ENCODE measurements at places on chromosomes 4 and X.

GRCh38 chr4:159266981-159267868 lies 164.3 kb downstream of the RAPGEF2 start:
- DNase-seq: peak; percentile 44

DNA sequence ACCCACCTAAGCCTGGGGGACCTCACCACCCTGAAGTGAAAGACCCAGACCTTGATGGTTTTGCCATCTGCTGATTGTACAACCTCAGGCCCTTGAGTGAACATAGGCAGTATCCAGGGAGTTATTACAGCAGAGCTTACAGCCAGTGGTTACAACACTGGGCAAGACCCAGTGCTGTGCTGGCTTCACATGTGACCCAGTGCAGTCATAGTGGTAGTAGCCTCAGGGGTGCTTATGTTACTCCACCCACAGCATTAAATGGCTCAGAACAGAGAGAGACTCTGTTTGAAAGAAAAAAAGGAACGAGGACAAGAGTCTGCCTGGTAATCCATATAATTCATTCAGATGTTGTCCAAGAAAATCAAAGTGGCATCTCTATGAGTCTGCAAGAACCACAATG lies 45.2 kb upstream of the DACH2 start:
- no peak for DNase-seq

- no peak for DNase-seq
These were observed 23.9 kb downstream of the DCUN1D4 start for GRCh38 chr4:51866835-51867234.

DNA sequence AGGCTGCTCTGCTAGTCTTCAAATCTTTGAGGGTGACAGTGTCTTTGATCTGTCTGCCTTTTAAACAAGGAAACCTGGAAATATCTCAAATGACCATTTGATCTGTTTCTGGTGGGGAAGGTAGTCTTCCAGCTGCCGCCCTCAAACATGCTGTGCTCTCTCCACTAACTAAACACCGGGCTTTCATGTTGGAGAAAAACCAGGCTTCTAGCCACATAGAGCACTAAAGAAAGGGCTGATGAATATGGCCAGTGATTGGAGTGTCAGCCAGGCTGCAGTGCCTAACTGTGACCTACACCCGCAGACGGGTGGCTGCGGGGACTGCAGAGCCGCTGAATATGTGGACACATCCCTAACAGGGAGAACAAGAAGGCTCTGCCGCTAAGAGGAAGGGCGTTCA lies 85.9 kb downstream of the UNC5C start:
- DNase-seq: no peak

- DNase-seq: no peak
These were observed 92.7 kb downstream of the AFF2 start for GRCh38 chrX:148593146-148593545.

DNA sequence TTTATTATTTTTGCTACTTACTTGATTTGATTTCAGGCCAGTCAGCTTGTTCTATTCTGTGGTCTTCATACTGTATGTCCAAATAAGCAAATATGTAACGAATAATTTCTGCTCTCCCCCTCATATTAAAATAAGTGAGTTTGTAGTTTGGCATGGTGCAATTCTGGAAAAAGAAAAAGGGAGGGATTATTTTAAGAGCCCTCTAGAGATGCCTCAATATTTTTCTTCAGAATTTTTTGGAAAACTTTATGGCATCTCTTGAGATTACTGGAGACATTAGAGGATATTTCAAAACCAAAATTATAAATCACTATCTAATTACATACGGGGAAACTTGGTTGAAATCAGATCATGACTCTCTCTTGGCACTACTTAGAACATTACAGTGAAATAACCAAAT lies 8.2 kb downstream of the HPGDS start:
- DNase-seq: no peak

DNA sequence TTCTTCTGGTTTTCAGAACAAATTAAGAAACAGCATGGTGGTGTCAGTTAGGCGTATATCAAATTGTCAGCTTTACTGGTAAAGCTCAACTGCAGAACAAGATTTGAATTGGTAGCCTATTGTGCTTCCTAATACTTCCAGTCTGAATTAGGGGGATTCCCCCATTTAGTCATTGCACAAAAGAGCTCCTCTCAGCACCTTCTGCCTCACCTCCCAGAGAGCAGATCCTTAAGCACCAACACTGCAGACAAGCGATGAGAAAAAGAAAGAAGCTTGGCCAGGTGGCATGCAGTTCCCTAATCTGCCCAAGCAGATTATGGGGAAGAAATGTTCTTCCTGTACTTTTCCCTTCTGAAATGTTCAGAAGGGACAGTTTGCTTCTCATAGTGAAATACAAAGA lies 9.2 kb downstream of the MAP9 start:
- no peak for DNase-seq

GRCh38 chr4:2470791-2471190 lies 1.9 kb downstream of the RNF4 start:
- DNase-seq: no peak

GRCh38 chr4:1998296-1998695 lies 10.5 kb downstream of the NELFA start:
- peak; percentile 20 for DNase-seq

GRCh38 chrX:132704769-132705168 lies 215.9 kb upstream of the MBNL3 start:
- DNase-seq: peak; percentile 79

DNA sequence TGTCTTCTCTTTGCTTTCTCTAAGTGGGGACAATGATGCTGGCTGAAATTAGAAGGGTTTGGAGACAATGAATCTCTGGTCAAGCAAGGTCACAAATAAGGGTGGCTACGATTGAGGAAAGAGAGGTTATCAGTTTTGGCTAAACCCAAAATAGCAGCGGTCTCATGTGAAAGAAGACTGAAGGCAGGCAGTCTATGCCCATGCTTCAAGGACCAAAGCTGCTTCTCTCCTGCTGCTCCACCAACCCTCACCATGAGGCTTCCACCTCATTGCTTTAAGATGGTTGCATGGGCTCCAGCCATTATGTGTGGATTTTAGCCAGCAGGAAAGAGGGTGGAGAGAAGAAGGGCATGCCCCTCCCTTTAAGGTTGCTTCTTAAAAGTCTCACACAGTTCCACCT lies 114.1 kb upstream of the TRIM2 start:
- DNase-seq: no peak

GRCh38 chrX:7926501-7926900 lies 712 bp downstream of the PNPLA4 start:
- DNase-seq: no peak

GRCh38 chrX:22516893-22517292 lies 244.2 kb downstream of the CBLL2 start:
- peak; percentile 3 for DNase-seq

- peak; percentile 0 for DNase-seq
These were observed 33.4 kb upstream of the PHKA2 start for GRCh38 chrX:19017271-19017670.

- no peak for DNase-seq
These were observed 12.8 kb upstream of the TMEM131L start for GRCh38 chr4:153453402-153453801.

GRCh38 chr4:51906167-51906958 lies 63.4 kb downstream of the DCUN1D4 start:
- peak; percentile 87 for DNase-seq

- no peak for DNase-seq
These were observed 78.3 kb downstream of the AR start for GRCh38 chrX:67622053-67622585.

- no peak for DNase-seq
These were observed 33.5 kb downstream of the ZFP42 start for GRCh38 chr4:188029114-188029513.

GRCh38 chrX:46754586-46755061 lies 4.3 kb downstream of the SLC9A7 start:
- DNase-seq: no peak

DNA sequence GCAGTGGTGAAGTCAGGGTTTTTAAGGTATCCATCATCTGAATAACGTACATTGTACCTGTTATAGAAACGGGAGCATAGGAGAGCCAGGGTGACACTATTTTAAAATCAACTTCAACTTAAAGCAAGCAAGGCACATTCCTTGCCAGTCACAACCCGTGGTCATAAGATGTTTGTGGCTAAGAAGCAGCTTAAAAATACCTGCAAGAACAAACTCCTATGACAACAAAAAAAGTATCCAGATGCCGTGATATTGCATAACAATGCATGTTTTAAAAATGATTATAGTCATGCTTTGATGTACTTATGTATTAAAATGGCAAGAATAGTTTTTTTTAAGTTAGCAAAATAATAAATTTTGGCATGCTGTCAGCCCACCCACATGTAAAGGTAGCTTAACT lies 16.5 kb upstream of the SYNPO2 start:
- no peak for DNase-seq

- DNase-seq: no peak
These were observed 393.6 kb downstream of the CENPC start for GRCh38 chr4:67151376-67152343.

GRCh38 chr4:14149176-14150053 lies 521.9 kb upstream of the BOD1L1 start:
- DNase-seq: no peak
